ENCODE measurements at places on chromosomes 4 and X.

GRCh38 chr4:132901224-132901623, 247.9 kb upstream of the PCDH10 start:
- no peak for DNase-seq

- DNase-seq = no peak
Observed at GRCh38 chr4:74893171-74893570, 39.7 kb upstream of the PARM1 start.

DNA sequence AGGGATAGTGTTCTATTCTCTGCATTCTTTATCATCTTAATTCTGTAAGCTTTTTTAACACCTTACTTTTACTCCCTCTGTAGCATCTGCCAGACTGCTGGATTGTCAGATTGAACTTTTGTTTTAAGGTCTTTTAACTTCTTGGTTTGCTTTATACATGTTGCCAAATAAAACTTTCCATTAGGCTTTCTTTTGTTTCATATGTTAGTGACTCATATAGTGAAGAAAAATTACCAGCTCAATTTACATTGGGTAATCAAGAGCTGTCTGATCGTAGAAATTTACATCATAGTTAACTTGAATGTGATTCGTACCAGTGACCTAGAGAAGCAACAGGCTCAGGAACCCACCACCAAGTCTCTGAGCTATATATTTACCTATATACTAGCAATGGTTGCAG, 28.5 kb upstream of the KLHL4 start:
- DNase-seq = no peak

GRCh38 chr4:38857354-38858096, 908 bp upstream of the TLR6 start:
- peak; percentile 49 for DNase-seq

- no peak for DNase-seq
Observed at GRCh38 chr4:135281230-135281629, 1079.6 kb upstream of the PABPC4L start.

DNA sequence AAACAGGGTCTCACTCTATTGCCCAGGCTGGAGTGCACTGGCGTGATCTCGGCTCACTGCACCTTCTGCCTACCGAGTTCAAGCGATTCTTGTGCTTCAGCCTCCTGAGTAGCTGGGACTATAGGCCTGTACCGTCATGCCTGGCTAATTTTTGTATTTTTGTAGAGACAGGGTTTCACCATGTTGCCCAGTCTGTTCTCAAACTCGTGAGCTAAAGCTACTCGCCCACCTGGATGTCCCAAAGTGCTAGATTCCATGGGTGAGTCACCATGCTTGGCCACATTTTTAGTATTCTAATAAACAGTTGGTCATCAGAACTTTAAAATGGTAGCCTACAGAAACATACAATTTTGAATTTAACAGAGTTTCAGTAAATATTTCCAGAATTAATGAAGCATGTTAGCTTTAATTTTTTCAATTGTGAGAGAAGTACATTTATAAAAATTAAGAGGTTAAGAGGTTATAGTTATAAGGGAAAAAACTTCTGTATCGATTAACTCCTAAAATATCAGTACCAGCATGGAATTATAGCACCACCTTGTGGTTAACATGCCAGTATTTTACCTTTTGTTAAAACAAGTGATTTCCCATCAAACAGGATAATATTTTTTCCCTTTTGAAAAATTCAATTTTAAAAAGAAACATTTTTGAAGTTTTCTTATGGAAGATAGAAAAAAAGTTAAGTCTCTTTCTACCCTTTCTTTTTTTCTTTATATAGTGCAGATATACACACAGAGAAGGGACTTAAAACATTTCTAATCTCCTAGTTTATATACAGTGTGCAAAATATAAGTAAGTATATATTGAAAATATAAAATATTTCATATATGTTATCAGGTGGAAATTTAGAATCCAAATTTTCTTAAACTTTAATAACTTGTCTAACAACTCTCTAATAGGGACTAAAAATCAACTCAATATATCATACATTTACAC, 35.4 kb downstream of the CEP44 start:
- DNase-seq = no peak
